ENCODE measurements at places on chromosomes 2 and 18.

DNA sequence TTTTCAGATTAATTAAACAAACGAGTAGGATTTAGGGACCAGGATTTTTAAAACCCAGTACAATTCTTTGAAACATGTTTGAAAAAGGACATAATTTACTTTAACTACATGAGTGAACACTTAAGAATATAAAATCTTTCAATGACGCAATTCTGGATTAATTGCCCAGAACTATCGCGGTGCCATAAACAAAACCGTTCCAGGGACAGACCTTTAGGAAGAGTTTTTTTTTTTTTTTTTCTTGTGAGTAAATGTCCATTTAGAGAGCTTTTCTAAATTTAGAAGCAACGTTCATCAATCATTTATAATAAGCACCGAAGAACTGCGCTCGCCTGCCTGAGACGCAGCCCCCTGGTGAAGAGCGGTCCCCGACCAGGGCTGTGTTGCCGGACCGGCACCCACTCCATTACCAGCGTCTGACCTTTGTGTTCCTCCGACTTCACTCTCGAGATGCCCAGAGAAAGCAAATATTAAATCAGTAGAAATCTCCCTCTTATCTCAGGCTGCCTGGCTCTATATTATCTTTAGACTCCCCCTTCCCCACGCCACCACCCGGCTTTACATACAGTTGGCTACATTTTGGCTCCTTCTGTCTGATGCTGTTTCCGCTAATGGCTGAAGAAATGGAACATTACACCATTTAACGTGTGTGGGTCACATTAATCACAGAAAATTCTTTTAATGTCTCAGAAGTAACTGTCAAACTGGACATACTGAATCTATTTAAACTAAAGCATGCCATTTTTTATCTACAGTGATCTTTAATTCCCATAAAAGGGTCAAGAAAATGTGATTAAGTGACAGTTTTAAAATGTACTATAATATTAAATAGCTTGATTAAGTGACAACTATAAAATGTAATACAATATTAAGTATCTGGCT lies 364.0 kb upstream of the MEIS1 start:
- no peak for DNase-seq

DNA sequence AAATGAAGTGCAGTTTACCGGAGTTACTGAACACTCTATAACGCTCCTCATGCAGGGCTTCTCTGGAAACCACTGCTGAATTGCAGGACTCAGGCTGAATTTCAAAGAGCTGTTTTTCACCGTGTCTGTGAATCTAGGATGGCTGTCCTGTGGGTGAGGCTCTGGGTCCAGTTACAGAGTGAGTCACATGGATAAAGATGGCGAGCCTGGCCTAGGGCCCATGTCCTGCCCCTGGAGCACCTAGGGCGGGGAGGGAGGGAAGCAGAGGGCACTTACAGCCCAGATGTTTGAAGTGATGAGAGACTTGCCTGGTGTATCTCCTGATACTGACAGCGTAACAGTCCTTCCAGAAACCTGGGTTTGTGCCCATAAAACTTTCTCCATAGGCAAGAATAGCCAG lies 583.0 kb downstream of the IRS1 start:
- no peak for DNase-seq

- no peak for DNase-seq
Observed at GRCh38 chr2:210429403-210430137, 47.0 kb downstream of the LANCL1 start.

GRCh38 chr18:22173221-22173927 lies 4.0 kb downstream of the GATA6 start:
- no peak for DNase-seq

GRCh38 chr2:120933693-120934573 lies 198.3 kb downstream of the GLI2 start:
- DNase-seq = no peak

GRCh38 chr2:172701250-172701649 lies 34.4 kb upstream of the RAPGEF4 start:
- DNase-seq = no peak

DNA sequence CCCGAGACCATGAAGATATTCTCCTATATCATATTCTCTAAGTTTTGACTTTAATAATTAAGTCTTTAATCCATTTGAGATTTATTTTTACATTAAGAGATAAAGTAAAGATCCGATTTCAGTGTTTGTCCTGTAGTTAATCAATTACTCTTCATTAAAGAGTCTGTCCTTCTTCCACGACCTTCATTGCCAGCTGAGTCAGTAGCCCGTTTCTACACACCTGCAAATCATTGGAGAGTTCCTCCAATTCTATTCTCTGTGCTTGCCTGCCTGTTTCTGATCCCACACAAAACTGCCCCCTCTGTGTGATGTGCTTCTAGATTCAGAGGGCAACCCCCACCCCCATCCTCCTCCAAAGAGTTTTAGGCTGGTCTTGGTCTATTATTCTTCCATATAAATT lies 119.2 kb downstream of the KCNF1 start:
- no peak for DNase-seq

DNA sequence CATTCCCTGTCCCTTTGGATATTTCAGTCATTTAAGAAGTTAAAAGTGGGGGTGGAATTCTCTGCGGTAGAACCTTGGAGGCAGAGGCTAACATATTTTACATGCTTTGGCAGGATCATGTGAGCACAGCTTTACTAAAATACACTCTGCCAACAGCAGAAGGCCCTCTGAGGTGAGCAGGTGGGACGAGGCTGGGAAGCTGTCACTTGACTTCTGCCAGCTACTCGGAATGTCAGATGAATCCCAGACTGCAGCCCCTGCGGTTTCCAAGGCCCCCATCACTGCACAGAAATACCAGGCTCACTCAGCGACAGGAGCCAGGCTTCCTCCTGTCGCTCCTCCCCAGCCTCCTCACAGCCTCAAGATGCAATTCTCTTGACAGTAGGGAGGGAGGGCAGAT lies 220.9 kb upstream of the REV1 start:
- no peak for DNase-seq

DNA sequence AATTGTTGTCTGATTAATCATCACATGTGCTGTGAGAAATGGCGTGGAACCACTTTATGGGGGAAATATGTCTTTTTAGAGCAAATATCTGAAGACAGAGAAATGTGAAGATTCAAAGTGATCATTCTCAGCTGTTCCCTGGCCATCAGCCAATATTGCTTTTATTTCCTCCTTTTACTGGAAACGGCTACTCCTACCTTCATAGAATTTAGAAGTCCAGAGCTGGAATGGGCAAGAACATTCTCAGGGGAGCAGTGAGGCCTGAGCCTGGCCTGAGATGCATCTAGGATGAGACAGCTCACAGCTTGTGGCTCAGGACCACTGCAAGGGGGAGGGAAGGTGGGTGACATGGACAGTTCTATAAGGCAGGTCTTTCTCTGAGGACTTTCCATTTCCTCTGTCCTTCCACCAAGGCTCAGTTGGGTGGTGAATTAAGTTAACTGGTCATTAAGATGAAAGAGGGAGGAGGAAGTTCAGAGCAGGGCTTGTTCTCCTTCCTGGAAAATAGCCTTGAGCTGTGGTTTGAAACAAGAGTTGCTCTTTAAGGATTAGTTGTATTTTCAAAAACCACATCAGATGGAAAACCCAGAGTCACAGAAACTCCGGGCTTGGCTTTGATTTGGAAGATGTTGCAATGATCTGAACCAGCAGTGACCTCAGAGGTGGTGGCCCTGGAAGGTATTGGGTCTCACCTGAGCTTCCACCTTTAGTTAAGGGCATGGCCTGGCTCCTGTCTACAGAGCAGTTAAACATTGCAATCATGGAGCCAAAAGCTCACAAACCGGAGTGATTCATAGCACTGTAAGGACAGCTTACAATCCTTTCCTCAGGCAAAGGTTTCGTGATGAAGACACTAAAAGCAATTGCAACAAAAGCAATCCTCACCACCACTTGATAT lies 144.3 kb downstream of the VAPA start:
- DNase-seq = no peak

DNA sequence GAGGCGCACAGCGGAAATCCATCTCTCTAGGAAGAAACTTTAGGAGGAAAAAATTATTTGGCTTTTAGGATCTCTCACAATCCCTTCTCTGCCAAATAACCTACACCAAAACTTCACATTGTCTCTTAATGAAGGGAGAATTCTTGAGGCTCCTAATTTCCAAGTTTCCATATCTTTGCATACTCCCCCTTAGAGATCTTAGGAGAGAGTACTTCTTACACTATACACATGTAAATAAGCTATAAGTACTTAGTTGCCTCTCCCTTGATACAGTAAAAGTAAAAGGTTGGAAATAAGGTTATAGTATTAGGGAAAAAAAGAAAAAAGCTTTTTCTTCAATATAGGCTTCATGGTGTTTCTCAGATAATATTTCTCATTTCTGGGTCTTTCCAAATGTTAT lies 596.7 kb downstream of the SATB2 start:
- DNase-seq = no peak

DNA sequence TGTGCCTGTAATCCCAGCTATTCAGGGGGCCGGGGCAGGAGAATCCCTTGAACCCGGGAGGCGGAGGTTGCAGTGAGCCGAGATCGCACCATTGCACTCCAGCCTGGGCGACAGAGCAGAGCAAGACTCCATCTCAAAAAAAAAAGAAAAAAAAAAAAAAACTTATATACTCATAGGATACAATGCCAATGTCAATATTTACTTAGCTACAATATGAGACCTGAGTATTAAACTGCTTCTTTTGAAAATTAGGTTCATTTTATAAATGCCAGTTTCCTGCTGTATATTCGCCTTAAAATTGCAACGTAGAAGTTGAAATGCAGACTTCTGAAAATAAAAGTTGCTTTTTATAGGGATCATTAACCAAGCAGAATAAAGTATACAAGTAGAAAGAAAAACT lies 2.3 kb downstream of the SLC35F5 start:
- no peak for DNase-seq

DNA sequence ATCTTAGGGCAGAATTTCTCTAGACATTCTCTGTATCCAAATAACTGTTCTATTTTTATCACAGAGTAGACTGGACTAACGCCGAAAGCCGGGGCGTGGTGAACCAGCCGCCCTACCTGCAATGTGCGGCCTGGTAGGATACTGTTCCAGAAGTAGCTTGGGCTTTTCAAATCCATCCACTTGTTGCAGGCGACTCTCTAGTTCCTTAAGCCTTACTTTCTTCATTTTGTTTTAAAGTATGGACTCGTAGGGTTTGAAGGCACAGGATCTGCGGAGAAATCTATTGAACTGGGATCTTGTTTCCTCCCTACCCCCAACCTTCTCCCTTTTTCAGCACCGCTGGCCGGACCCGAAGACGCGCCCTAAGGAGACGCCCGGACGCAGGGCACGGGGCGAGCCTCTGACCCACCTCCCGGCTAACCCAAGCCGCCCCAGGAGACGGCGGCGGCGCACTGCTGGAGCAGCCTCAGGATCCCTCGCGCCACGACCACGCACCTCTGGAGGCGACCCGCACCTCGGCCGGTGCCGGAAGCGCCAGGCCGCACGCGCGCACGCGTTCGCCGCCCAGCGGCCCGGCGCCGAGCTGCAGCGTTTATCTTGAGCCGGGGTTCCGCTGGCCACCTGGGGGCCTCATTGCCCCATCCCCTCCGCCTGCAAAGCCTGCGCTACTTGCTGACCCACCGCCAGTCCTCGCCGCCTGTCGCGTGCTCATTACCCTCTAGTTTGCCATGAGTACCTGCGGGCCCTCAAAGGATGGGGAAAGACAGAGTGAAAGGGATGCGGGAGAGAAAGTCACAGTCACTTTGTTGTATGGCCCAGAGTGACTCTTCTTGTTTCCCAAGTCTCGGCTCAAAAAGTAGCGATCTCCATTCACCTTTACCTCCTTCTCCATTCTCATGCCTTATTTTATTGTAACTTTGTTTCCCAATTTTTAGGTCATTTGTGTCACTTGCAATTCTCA lies at the start of gene METTL5:
TSS of gene METTL5 (minus strand) at position 533 of the 961 bp plus-strand sequence. CDS start at position 225, 308 bp downstream.
- peak; percentile 36 for DNase-seq

DNA sequence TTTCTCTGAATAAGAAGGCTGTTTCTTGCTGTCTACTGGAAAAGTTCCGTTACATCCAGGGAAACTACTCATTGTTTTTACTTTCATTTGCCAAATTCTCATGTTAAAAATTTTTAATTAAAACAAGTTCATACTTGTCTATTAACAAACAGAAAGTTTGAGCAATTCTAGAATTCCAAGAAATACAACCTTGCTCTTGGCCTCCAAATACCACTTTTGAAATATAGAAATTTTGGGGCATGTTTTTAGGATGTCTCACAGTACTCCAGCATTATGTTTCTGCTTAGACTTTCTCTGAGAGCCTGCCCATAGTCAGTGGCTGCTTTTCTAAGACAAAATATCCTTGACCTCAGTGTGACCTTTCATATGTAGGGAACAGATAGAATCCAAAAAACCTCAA lies 228.7 kb upstream of the RND3 start:
- no peak for DNase-seq

GRCh38 chr18:31072175-31072574 lies 29.6 kb upstream of the DSC3 start:
- DNase-seq = no peak

- DNase-seq = no peak
Observed at GRCh38 chr2:78455586-78455985, 569.9 kb upstream of the REG3G start.

GRCh38 chr18:60176259-60176658 lies 196.3 kb downstream of the MC4R start:
- no peak for DNase-seq

DNA sequence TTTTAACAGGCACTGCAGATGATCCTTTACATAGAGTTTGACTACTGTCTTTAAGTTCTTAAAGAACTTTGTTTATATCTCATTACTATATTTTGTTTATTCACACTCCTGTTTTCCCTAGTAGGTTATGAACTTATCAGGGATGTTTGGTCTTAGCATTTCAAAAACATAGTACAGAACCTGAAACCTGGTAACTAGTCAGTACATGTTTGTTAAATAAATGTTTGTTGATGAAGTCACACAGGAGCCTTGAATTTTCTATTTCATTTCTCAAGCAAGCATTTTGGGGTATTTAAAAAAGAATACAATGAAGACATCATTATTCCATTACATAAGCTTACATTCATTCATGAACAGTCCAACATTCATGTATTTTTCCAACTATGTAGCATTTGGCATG lies 280.3 kb upstream of the ZSWIM2 start:
- no peak for DNase-seq

GRCh38 chr2:27911458-27912210 lies 21.1 kb downstream of the BABAM2 start:
- DNase-seq = no peak

DNA sequence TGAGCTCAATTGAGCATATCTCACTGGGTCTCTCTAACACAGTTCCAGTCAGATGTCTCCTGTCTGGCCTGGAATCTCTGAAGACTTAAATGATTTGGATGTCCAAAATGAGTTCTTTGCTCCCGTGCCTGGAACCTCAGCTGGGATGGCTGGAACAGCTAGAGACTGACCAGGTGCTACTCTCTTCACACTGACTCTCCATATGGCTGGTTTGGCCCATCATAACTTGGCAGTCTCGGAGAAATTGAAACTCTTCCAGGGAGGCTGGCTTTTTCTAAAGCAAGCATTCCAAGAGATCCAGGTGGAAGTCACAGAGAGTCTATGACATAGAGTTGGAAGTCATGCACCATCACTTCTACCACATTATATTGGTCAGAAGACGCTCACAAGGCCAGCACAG lies 129.6 kb upstream of the NOL4 start:
- DNase-seq = no peak

DNA sequence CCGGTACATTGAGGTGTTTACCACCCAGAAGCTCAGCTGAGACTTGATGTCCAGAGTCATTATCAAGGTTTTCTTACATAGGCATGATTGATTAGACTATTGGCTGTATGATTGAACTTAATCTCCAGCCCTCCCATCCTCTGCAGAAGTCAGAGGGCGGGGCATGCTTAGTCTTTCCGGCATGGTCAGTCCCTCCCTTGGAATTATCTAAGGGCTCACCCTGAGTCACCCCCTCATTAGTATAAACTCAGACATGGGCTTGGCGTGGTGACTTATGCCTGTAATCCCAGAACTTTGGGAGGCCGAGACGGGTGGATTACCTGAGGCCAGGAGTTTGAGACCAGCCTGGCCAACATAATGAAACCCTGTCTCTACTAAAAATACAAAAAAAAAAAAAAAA lies 243.9 kb downstream of the VAPA start:
- DNase-seq = no peak
